ENCODE measurements at places on chromosomes 12 and 14.

DNA sequence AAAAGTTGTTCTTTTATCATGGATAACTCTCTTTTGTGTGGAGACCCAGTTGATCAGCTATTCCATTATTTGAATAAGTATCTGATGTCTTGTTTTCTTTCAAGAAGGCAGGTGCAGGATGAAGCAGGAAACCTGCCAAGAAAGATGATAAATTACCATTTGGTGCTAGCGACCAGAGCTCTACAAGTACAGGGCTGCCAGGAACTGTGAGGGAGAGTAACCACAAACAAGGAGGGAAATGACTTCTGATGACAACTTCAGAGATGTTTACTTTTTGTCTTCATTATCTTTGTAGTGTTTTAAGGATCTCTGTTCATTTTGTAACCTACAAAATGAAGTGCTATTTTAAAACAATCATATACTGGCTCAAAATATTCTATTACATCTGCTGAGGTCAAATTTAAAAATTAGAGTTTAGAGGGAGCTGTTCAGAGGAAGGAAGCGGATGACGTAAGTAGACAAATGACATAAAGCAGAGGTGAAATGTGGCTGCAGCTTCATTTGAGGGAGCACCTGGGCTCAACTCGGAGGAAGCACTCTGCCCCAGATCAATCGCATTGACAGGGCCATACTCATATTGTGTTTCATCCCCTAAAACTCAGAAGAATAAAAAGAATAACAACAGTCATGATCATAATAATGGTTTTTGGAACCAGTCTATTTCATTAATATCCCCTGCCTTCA is 226.8 kb downstream of the C12orf42 start:
- no peak for DNase-seq

DNA sequence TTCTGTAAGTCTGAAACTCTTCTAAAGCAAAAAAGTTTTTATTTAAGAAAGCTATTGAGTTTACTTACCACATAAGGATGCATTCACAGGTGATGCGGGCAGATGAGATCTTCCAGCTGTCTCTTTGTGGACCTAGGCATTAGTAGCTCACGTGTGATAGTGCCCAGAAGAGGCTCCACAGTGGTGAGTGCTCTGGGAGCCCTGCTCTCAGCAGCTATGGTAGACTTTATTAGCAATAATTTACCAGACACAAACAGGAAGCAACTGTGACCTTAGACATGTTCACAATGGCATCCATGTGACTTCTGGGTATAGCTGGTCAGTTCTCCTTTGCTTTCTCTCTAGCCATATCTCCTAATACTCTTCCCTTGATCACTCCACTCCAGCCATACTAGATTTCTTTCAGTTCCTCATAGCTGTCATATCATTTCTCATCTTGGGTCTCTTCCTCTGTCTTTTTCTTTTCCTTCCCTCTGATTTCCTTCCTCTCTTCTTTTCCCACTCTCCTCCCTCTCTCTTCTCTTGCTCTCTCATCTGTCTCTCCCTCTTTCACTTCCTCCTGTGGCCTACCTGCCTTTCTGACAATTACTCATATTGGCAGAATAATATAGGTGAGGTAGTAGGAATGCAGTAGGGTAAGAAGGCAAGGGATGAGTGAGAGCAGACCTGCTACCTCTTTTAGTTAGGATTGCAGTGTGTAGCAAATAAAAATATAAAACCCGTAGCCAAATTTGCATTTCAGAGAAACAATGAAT is 75.2 kb upstream of the SCAF11 start:
- no peak for DNase-seq

GRCh38 chr14:31944256-31945073 is 132.6 kb upstream of the ARHGAP5 start:
- no peak for DNase-seq

GRCh38 chr12:40435251-40435650 is 210.5 kb downstream of the LRRK2 start:
- no peak for DNase-seq

DNA sequence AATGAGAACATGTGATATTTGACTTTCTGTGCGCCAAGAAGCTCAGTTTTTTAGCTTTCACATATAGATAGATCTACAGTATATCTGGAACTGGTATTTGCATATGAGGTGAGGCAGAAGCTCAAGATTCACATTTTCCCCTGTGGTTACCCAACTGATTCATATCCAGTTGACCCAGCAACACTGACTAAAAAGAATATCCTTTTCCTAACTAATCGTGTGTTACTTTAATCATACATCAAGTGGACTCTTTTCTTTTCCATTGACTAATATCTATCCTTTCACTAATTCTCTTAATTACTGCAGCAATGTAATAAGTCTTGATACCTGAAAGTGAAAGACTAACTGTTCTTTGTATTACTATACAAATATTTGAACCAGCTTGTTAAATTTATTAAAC is 236.1 kb downstream of the AEBP2 start:
- DNase-seq: no peak

DNA sequence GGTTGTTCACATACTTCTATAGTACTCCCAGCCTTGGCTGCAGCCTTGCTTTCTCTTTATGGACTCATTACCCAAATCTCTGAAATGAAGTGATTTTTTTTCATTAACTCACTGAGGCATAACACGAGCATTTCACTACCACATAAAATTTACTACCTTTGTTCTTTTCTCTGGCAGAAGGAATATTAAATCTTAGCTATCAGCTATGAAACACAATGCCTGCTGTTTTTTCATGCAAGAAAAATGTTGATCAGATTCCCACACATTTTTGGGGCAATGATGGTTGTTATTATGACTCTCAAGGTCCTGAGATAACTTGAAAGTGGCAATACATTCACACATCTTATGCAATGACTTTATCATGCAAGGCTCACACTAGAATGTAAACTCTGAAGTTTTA is 225.3 kb upstream of the ATP2B1 start:
- no peak for DNase-seq

- DNase-seq: no peak
Measured at GRCh38 chr12:64673490-64674169, 63.3 kb downstream of the RASSF3 start.

DNA sequence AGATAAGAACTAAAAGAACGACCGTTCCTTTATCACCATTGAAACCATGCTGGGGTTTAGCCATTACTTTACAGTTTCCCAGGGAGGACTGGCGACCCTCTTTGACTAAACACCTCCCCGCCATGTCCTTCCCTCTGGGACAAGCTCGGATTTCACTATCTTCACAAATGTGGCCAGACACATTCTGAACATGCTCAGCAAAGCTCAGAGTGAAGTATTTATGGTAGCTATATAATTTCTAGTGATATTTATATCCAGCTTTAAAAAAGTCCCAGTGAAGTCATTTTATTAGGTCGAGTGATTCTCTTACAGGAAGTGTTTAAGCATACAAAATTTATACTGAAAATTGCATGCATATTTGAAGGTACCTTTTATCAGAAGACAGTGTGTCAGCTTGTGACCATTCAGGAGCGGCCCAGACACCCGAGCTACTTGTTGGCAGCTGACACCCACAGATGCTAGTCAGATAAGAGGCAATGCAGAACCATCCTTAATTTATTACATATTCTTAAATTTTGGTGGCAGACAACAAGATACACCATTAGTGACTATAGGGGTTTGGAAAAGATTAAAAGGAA is 36.8 kb downstream of the NIN start:
- no peak for DNase-seq

DNA sequence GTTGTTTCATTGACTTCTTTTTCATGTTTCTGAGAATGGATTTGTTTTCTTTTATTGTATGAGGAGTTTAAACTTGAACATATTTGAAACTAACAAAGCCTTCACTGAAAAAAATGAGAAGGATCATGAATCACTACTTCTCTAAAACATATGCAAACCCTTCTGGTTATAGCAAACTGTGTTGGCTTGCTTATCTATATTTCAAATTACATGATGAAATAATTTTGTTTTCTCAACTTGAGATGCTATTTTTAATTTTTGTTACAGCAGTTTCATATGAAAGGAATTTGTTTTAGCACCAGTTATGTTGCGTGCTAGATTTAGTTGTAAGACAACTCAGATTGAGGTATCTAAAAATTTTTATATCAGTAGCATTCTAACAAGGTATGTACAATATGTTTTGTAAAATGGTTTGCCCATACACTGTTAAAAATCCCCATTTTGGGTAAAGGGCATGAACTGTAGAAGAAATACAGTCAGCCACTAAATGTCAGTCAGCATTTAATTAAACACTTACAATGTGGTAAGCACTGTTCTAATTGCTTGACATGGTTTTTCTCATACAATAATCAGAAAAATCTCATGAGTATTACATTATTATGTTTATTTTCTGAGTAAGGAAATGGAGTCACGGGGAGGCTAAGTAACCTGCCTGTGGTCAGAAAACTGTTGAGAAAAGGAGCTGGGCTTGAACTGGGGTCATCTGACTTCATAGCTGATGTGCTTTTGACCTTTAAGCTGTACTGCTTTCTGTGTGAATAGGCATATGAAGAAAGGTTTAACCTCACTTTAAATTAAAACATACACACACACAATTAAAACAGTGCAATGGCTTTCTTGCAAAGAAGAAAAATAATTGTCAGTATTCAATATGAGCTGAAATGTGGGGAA is 105.7 kb downstream of the PLEKHA5 start:
- no peak for DNase-seq

- no peak for DNase-seq
Measured at GRCh38 chr12:113325916-113326315, 9.0 kb downstream of the SLC8B1 start.

- DNase-seq: no peak
Measured at GRCh38 chr12:7756993-7757392, 8.0 kb upstream of the NANOGNB start.

DNA sequence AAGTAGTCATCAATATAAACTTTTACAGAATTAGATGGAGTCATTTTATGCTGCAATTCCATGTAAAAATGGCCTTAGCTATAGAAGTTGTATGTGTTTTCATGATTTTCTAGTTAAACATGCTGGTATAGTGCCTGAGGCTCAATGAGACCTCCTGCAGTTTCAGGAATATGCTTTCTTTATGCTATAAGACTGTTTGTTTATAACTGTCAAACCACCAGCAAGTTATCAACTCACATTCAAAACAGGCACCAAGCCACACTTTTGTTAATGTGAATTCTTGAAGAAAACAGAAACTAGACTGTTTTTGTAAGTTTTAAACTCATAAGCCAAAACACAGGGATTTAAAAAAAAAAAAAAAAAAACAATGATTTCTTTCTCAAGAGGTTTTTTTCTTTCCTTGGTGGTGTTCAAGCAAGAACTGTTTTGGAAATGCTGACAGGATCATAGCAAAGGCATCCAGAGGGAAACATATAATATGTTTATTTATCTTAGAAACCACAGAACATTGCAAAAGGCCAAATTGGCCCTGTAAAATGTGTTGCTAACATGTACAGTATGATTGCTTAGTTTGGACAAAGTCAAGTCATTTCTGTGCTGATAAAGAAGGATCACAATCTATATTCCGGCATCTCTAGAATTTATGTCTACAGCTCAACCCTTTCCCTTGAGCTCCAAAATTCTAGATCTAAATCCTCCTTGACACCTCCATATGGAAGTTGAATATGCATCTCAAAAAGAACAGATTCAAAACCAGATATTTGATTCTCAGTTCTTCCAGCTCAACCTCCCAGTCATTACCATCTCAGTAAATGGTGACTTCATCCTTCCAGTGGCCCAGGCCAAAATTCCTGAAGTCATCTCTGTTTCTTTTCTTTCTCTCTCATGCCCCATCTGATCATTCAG is 29.0 kb upstream of the LUM start:
- peak; percentile 75 for DNase-seq

DNA sequence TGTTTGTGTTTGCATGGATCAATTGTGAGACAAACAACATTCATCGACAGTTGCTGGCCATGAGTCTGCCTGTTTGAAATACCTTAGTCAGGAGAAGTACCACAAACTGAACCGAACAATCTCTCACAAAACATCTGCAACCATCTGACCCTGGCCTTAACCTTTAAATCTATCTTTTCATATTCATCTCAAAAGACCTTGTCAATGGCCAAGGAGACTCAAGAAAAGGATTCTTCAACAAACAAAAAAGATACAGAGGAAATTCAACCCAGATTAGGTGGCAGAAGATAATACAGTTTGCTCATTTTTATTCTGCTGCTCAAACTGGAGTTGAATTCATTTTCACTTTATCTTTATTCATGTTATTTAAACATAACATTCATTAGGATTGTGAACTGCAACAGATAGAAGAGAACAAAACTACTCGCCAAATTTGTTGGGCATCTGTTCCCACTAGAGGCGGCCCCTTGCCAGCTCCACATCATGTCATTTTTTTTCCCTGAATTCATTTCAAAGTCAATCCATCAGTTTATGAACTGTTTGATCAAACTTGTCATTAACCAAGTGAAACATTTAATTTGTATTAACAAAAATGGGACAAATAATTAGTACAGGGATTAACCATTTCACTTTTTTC is 152.3 kb upstream of the OTX2 start:
- no peak for DNase-seq

DNA sequence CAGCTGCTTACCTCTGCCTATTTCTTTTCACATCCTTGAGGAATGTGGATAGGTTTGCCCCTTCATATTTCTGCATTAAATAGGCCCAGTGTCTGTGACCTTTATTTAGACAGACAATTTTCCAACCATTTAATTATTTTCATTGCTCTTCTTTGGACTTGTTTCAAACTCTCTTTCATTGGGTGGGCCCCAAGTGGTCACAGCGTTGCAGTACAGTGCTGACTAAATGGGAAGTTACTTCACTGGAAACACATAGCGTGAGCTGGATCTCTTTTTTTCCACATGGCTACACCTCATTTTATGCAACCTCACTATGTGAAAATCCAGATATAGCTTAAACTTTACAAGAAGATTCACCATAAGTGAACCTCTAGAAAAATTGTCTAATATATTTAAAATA is 438.9 kb downstream of the ADAMTS20 start:
- no peak for DNase-seq

DNA sequence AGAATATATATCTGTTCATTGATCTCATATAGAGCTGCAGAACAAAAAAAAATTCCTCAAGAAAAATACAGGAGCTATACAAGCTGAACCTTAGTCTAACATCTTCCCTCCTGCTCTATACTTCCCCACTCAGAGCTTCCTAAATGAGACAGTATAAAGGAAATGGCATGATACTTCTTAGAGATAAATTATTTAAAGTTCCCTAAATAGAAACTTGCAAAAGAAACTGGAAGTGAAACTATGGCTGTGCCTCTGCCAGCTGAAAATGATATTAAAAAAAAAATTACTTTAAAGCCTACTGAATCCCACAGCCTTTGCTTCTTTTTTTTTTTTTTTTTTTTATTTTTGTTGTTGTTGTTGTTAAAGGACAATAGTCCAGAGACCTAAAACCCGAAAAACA is 11.6 kb upstream of the NEK9 start:
- DNase-seq: no peak

DNA sequence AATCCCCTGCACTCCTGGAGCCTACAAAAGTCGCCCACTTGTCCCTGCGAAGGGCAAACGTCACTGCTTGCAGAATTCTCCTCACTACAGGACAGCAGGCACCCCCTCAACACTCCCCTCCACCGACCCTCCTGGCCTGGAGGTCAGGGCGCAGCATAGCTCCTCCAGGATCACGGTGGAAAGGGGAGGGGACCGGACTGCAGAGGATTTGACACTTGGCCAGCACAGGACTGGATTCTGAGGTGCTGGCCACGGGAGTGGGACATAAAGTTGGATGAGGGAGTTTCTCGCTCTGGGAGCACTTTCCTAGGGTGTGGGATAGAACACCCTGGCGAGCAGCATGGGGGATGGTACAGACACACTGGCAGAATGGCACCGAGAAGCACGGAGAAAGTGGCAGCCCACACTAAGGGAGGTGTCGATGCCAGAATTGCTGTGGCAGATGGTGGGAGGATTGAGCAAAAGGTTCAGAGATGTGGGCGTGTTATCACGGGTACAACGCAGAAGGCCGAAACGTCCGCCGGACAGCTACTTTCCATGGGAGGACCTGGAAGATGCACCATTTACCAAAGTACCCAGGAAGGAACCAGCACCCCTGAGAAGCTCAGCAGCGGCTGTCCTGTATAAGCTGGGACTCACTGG is 51.4 kb upstream of the DIO3 start:
- DNase-seq: no peak
